Right renal pelvis (tissue), 4 donors: ENCODE measurements at places on chromosomes 6 and 20. TPM values are rescaled to one million over a fixed set of nuclear protein-coding genes. Genes with fewer than 3 reads are reported as not detected.

GTSF1L gene
- polyA plus RNA-seq, result not detected

SPO11 gene
- not detected for polyA plus RNA-seq

ZNF318 gene
- polyA plus RNA-seq, result 27.2 TPM

DUSP15 gene
- 23.1 TPM for polyA plus RNA-seq

LZTS3 gene
- 18.9 TPM for polyA plus RNA-seq

COX4I2 gene
- polyA plus RNA-seq, result 3.2 TPM

RNF144B gene
- 15.7 TPM for polyA plus RNA-seq

POU5F1 gene
- polyA plus RNA-seq, result 1.9 TPM

RAE1 gene
- 59.0 TPM for polyA plus RNA-seq

IP6K3 gene
- polyA plus RNA-seq, result 0.82 TPM

NCOA5 gene
- 61.6 TPM for polyA plus RNA-seq

SYCP2 gene
- 7.5 TPM for polyA plus RNA-seq

PAX1 gene
- not detected for polyA plus RNA-seq

ZNF311 gene
- 6.2 TPM for polyA plus RNA-seq

PSORS1C1 gene
- 0.29 TPM for polyA plus RNA-seq

CD40 gene
- polyA plus RNA-seq, result 4.5 TPM

ABHD12 gene
- 66.4 TPM for polyA plus RNA-seq

ATAT1 gene
- polyA plus RNA-seq, result 37.5 TPM

C6orf52 gene
- polyA plus RNA-seq, result 4.3 TPM

TP53TG5 gene
- polyA plus RNA-seq, result 0.96 TPM

AHI1 gene
- 66.6 TPM for polyA plus RNA-seq

SMIM8 gene
- polyA plus RNA-seq, result 21.9 TPM

CCN2 gene
- 299 TPM for polyA plus RNA-seq

SCUBE3 gene
- 42.4 TPM for polyA plus RNA-seq

SRMS gene
- polyA plus RNA-seq, result 0.17 TPM

MLIP gene
- 0.52 TPM for polyA plus RNA-seq

DOK5 gene
- polyA plus RNA-seq, result 11.3 TPM

ASIP gene
- not detected for polyA plus RNA-seq

SMOC2 gene
- 23.5 TPM for polyA plus RNA-seq

PPT2 gene
- polyA plus RNA-seq, result 33.8 TPM

SLC32A1 gene
- 2.1 TPM for polyA plus RNA-seq
